ENCODE measurements at places on chromosomes 13 and 19.

- DNase-seq: no peak
These were observed 29.9 kb downstream of the LAIR2 start for GRCh38 chr19:54532528-54532927.

DNA sequence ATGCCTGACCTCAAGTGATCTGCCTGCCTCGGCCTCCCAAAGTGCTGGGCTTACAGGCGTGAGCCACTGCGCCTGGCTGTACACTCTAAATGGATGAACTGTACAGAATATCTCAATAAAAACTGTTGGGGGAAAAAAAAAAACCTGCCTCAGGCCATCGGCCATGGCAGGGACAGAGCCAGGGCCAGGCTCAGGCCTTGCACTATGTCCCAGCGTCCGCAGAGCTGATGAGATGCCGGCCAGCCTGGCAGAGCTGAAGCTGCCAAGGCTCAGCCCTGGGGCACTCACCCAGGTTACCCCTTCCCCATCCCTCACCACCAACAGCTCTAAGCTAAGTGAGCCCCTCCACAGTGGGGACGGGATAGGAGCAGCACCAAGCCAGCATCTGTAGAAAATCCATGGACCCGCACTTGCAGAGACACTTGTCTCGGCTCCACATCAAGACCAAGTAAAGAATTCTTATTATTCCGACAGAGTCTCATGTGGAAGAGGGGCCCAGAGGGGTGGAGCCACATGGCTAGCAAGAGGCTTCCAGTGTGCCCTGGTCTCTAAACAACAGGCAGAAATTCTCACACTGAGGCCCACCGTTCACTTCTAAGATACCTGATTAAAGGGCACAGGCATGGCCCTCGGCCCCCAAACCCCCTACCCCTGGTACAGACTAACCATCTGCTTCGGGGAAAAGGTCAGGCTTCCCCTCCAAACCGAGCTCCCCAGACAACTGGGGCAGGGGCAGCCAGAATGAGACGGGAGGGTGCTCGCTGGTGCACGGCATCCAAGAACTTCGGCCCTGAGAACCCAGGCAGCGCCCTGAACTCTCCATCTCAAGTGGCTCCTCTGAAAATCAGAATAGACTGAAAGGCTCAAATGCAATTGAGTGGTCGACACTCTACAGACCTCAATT is 5.8 kb downstream of the PPP6R1 start:
- no peak for DNase-seq

- no peak for DNase-seq
These were observed 472.5 kb downstream of the COG6 start for GRCh38 chr13:40127925-40128324.

DNA sequence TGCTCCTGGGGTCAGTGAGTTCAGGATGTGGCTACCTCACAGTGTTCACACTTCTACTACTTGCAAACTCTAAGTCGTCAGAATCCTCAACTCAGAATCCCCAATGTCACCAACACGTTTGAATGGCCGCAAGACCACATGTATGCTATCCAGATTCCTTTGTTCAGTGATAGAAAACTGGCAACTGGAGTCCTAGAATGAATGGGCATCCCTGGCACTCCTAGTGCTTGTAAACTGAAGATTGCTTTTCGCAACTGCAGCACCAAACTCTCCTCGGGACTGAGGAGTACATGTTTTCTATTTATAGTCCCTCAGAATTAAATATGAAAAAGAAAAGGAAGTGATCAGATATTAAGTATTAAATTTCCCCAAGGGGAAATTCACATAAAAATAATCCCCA is 4.9 kb downstream of the SMAD9 start:
- DNase-seq: no peak

DNA sequence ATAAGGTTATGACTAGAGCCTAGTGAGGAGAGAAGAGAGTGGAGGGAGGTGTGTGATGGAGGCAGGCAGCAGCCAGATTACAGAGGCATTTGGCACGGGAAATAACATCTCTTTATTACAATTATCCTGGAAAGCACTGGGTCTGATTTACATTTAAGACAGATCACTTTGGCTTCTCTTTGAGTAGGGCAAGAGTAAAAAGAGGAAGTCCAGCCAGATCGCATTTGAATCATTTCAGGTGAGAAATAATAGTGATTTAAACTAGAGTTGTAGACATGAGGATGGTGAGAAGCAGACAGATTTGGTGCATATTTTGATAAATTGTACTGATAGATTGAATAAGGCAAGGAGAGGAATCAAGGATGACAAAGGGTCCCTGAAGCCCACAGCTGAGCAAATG is 9.6 kb upstream of the SACS start:
- DNase-seq: no peak

GRCh38 chr19:52734331-52734892 is 432 bp downstream of the ZNF611 start:
- no peak for DNase-seq

DNA sequence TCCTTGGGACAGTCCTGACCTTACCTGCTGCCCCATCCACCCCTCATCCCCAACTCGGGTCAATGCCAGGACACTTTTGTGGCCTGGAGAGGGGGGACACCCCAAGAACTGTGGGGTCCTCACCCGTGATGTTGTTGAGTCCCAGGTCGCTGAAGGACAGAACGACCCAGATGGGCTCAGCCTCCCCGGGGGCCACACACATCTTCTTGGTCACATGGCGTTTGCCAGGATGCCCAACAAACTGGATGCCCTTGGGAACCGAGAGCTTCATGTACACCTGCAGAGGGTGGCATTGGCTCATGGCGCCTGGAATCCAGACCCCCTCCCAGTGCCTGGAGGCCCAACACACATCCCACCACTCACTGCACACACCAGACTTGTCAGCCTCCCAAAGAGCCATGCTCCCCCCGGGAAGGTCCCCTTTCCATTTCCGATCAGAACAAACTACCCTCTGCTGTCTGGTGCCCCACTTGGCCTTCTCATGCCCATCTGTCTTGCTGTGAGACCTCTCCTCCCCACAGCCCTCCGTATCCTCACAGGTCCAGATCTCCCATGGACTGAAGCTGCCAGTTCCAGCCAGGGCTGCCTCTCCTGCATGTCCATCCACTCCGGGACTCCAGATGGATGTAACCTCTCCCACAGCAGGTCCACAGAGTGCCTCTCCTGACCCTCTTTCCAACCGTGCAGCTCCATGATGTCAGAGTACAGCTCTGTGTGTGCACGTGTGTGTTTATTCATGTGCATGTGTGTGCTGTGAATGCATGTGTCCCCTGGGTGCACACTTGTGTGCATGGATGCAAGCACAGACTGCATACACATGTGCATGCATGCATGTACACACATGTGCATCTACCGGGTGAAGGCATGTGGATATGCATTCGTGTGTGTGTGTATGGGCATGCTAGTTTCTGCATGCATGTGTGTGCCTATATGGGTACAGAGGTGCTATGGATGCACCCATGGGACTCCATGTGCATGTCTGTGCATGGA is 58.4 kb downstream of the F2RL3 start:
- no peak for DNase-seq

- DNase-seq: no peak
These were observed 70.5 kb downstream of the IRS2 start for GRCh38 chr13:109715902-109716301.

GRCh38 chr19:45074744-45075300 is 1.5 kb downstream of the ZNF296 start:
- DNase-seq: no peak

GRCh38 chr13:44058067-44058466 is 178.4 kb downstream of the LACC1 start:
- DNase-seq: no peak

- DNase-seq: no peak
These were observed 326.1 kb upstream of the TSHZ3 start for GRCh38 chr19:31675193-31675913.

- no peak for DNase-seq
These were observed 1.2 kb upstream of the GRAMD1A start for GRCh38 chr19:34998777-34999497.
